Activated CD8-positive, alpha-beta memory T cell treated with anti-CD3 and anti-CD28 coated beads, Interleukin-2, amount 50 U/mL, for 4 hours (primary cell): ENCODE measurements at places on chromosomes 4 and X.

GRCh38 chrX:16639966-16640365 is 10.0 kb upstream of the S100G start:
- DNase-seq = no peak

DNA sequence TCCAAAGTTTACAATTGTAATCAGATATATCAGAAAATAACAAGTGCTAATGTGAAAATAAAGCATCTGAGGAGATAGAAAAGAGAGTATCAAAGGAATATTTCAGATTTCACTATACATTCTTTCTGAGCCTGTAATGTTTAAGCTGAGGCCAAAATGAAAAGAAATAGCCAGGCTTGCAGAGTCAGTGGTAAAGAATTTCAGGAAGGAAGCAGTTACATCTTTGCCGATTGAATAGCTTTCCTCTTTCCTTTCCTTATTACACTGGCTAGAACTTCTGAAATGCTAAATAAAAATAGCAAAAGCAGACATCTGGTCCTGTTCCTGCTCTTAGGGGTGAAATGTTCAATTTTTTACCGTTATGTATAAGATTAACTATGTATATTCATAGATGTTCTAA is 1441.6 kb upstream of the PCDH7 start:
- no peak for DNase-seq

DNA sequence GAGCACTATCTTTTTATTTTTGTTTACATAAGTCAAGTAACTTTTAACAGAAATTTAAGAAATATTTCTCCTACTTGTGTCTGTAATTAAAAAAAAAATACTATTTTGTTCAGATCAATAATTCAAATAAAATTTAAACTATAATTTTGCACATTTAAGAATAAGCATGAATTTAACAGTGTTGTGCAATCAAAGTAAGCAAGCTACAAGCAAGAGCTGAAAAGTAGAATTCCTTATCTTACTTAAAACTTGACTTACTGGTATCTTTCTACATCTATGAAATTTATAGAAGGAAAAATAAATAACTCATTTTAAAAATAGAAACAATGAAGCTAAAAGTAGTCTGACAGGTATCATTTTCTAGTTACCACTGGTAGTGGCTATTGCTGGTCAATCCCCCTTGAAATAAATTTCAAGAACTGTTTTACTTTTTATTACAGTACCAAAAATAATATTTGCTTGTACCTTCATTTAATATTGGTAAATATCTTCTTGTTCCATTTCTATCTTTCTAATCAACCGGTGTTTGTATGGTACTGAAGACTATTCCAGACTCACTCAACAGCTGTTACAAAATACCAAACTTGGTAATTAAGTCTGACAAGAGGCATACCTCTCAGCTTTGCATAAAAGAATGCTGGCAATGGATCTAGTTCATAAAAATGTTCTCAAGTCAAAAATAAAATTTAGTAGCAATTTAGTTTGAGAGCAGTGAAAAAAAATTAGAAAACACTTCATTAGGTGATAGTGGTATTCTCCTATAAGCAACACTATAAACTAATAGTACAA is 62.2 kb downstream of the NOCT start:
- DNase-seq = no peak

- DNase-seq = no peak
Observed at GRCh38 chrX:153190381-153190780, 11.3 kb downstream of the MAGEA1 start.

DNA sequence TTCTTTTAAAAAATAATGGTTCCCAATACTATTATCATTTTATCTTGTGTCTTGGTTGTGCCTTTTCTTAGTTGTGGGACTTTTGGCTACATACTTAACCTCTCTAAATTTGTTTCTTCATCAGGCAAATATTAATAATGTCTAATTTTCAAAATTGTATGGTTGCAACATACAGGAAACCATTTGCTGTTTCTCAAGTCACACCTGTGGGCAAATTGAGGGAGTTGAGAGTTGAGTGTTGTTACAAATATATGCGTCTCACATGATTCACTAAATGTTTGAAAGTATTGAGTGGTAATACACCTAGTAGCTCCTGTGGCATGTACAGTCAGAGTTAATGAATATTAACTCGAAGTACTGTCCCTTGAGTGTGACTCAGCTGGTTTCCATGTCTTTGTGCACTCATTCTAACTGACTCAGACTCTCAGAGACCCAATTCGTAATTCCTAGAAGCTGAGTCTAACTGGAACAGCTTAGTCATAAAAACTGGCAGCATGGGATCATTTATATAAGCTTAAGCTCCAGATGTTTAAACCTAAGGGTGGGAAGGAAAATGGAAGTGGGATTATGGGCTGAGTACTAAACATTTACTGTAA is 802.4 kb downstream of the TRIML1 start:
- no peak for DNase-seq

- DNase-seq = no peak
Observed at GRCh38 chr4:94480362-94480951, 28.7 kb downstream of the PDLIM5 start.

GRCh38 chr4:31741326-31741725 is 1021.2 kb downstream of the PCDH7 start:
- no peak for DNase-seq

GRCh38 chrX:46599051-46599560 is 25.5 kb downstream of the CHST7 start:
- DNase-seq = no peak

GRCh38 chr4:20544645-20545044 is 155.6 kb upstream of the PACRGL start:
- DNase-seq = no peak

DNA sequence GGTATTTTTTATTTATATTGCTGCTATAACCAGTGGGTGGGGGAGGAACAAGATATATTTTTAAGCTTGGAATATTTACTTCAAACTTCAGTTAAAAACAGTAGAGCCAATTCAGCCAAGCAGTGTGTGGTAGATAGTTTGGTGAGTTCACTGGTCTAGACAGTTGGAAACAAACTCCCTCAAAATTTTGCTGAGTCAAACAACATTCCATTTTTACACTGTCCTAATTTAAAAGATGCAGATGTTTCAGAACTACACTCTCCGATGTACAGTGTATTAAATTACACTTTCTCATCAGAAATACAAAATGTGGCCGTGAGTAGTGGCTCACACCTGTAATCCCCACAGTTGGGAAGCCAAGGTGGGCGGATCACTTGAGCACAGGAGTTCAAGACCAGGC is 23.3 kb downstream of the PRKX start:
- DNase-seq = no peak

- no peak for DNase-seq
Observed at GRCh38 chr4:103443324-103443723, 245.2 kb upstream of the CENPE start.

DNA sequence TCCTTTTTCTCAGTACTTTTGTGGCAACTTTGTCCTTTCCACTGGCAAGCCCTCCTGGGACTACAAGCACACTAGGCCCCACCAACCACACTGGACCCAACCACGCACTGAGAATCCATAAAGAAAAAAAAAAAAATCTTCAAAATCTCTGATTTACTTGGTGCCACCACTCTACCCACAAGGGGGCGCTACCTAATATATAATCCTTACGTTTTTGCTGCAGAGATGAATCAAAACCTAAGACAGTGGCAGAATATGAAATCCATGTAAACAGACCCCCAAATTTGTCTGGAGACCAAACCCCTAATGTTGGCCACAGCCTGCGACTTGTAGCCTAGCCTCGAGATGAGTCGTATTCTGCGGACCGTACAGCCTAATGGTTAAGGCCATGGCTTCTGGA is 63.5 kb upstream of the ARHGAP36 start:
- DNase-seq = no peak

DNA sequence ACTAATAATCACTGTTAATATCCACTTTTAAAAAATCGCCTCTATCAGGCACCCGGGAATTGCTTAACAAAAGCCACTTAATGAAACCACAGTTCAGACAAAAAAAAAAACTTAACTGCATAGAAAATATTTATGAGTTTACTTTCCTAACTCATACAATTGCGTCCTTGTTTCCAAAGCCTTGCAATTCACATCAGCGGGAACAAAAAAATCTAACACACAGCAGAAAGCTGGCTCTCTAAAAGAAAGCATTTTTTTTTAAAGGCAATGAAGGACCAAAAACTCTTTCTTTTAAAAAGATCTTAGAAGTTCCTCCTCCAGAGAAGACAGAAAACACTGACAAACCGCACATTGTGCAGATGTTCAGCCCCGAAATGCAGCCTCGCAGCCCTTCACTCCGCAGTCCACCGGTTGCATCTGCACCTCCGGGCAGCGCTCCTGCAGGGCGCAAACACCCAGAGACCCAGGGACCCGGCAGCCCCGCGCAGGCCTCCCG is 812 bp downstream of the FAT1 start:
- no peak for DNase-seq

GRCh38 chr4:28247805-28248204 is 1387.2 kb downstream of the STIM2 start:
- no peak for DNase-seq

GRCh38 chrX:9729171-9729885 is 36.3 kb downstream of the GPR143 start:
- no peak for DNase-seq

DNA sequence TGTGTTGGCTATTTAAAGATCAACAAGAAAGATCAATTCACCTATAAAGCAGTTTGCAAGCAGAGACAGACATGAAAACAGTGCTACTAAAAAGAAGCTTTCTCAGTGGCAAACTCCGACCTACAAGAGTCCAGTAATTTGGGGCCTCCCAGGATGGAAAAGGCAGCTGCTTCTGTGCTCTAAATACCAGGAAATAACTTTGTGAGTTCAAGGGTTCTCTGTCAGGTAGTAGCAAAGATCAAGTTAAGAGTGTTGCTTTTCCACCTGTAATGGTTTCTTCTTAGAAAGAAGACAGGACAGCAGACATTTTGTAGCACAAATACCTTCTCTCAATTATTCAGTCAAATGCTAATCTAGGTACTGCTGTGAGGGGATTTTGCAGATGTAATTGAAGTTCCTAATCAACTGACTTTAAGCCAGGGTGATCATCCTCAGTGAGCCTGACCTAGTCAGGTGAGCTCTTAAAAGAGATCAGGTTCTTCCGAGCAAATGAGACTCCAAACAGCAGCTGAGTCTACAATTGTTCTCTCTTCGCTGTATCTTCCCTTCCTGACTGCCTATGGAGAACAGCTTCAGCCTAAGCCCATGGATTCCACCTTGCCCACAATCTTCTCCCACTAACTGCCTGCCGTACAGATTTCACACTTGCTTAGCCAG is 13.5 kb downstream of the ANKRD17 start:
- no peak for DNase-seq

DNA sequence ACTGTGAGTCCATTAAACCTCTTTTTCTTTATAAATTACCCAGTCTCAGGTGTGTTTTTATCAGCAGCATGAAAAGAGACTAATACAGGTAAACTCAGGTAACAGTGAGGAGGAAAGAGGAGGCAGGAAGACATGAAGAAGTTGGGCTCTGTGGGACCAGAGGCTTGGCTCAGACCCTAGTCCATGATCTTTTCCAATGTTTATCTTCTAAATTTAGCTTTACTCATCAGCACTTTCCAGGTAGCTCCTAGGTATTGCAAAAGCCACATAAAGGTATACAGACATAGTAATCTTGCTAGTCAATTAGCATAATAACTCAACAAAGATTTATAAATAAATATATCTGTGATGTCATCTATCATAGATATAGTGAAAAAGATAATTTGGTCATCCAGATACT is 11.2 kb upstream of the FRYL start:
- no peak for DNase-seq

DNA sequence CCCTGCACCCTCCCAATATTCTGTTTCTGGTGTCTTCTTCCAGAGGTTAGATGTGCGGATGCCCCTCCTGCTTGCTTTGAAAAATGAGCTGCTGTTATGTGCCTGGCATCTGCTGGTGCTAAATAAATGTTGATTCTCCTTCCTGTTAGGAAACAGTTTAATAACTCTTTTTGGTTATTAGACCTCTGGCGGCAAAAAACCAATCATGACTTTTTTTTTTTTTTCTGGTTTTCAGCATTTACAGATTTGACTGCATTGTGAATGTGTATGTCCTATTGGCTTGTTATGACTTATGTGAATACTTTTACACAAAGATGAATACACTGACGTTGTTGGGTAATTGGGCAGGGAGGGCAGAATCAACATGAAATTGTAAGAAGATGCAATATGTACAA is 13.6 kb upstream of the TMEM156 start:
- no peak for DNase-seq

- DNase-seq = no peak
Observed at GRCh38 chrX:14607446-14607985, 78.2 kb downstream of the GLRA2 start.

DNA sequence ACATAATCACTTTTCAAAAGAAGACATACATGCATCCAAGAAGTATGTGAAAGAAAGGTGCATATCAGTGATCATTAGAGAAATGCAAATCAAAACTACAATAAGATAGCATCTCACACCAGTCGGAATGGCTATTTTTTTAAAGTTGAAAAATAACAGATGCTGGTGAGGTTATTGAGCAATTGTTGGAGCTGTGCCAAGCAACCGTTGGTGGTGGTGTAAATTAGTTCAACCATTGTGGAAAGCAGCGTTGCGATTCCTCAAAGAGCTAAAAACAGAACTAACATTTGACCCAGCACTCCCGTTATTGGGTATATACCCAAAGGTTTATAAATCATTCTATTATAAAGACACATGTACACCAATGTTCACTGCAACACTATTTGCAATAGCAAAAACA is 14.2 kb downstream of the COX7B2 start:
- no peak for DNase-seq

DNA sequence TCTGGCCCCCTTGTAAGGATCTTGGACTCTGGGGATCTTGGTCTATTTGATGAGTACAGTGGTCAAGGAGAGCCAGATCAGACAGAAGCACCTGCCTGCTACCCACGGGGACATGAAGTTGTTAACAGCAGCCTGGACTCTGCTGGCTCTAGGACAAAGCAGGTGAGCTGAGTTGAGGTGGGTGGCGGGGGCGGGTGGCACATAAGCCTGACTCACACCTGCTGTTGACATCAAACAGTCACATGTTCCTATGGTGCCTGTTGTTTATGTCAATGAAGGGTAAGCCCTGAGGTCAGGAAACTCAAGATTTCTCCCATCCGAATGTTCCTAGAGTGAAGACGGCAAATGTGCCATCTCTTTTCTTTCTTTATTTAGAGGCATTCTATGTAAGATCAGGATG is 50.1 kb upstream of the CLNK start:
- DNase-seq = no peak

DNA sequence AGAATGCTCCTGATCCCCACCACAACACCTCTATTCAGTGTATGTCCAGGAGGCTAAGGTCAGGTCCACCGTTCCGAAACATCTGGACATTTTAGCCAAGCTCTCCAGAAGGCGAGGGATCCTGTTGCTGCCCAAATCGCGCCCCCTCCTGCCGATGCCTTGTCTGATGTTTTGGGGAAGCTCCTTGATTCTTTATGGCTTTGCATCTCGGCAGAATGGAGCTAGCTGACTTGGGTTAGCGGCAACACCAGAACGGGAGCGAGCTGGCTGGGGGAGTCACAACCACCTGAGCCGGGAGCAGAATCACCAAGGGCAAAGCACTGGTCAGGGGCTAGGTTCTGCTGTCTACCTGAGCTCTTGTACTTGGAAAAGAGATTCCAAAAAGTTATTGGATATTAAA is 6.6 kb upstream of the POU3F4 start:
- no peak for DNase-seq

GRCh38 chr4:41712425-41712824 is 36.1 kb downstream of the PHOX2B start:
- DNase-seq = no peak

- no peak for DNase-seq
Observed at GRCh38 chrX:35251226-35251625, 308.6 kb downstream of the FAM47B start.
